ENCODE measurements at places on chromosomes 13 and 19.

DNA sequence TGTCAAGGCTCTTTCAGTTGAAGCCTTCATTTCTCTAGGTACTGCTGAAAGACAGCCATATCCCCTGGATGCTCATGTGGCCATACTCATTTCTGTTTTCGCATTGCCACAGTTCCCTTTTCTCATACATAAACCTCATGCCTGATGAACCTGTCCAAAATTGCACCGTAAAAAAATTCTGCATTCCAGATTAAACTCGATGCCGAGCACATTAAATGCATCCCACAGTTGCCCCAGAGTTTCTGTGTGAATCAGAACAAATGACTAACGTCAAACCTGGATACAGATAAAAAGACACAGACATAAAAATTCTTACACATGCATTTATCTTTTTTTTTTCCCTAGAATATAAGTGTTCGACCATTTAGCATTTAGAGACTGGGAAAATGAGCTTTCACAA lies 288.2 kb downstream of the COG6 start:
- no peak for DNase-seq

GRCh38 chr13:109476001-109476400 lies 310.4 kb downstream of the IRS2 start:
- DNase-seq: no peak

GRCh38 chr19:49951806-49952478 lies 9.0 kb downstream of the SIGLEC11 start:
- no peak for DNase-seq

DNA sequence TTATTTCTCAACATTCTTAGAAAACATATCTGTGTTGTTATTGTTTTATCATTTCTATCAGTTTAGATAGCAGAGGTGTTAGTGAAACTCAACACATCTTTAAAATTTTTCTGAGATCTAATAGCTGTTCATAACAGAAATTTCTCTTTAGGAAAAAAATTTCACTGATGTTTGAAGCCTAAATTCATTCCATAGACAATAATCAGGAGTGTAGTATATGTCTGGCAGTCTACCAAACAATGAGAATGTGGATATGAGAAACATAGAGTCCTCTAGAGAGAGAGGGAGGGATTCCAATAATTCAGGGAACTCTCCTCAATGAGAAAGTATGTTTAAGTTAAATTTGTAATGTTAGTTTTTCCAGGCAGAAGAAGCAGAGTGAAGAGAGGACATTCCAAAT lies 118.2 kb upstream of the EDNRB start:
- DNase-seq: no peak

DNA sequence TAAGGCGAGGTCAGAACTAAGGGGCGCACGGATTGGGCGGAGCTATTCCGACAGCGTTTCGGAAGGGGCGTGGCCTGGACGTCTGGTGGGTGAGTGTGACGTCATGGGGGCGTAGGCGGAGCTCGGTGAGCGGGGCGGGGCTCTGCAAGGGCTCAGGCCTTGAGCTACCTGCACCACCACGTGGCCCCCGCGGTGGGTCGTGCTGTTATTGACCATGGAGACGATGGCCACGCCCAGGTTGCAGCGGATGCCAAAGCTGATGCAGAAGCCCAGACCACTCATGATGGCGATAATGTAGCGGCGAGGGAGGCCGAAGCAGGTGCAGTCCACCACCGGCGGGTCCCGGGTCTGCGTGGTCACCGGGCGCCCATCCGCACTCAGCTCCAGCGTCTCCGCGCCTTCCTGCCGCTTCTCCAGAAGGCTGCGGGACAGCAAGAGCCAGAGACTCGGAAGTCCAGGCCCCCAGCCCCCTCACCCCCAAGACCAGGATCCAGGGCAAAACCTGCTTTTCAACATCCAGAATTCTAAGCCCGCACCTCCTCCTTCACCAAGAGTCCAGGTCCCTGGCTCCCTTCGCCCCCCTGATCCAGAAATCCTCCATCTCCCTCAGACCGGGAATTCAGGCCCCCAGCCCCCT lies 4.8 kb downstream of the SLC17A7 start:
- DNase-seq: no peak

- DNase-seq: no peak
Measured at GRCh38 chr19:34181111-34181864, 9.0 kb downstream of the LSM14A start.

GRCh38 chr19:6425732-6426620 lies 1.4 kb upstream of the KHSRP start:
- no peak for DNase-seq

DNA sequence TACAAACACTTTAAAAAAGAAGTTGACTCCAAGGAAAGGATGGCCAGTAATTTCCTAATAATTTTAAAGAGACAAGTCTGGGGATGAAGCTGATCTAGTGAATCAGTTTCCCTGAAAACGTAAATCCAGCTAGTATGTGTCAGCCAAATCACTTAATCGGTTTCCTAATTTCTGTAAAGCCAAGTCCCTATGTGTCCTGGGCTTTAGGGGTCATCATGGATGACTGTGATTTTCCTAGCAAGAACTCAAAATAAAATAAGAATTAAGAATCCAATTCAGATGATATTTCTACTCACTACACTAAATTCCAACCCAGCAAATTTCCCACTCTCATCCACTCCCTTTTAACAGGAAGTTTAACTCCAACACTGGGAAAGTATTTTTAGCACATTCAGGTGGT lies 35.9 kb downstream of the ELF1 start:
- DNase-seq: no peak

DNA sequence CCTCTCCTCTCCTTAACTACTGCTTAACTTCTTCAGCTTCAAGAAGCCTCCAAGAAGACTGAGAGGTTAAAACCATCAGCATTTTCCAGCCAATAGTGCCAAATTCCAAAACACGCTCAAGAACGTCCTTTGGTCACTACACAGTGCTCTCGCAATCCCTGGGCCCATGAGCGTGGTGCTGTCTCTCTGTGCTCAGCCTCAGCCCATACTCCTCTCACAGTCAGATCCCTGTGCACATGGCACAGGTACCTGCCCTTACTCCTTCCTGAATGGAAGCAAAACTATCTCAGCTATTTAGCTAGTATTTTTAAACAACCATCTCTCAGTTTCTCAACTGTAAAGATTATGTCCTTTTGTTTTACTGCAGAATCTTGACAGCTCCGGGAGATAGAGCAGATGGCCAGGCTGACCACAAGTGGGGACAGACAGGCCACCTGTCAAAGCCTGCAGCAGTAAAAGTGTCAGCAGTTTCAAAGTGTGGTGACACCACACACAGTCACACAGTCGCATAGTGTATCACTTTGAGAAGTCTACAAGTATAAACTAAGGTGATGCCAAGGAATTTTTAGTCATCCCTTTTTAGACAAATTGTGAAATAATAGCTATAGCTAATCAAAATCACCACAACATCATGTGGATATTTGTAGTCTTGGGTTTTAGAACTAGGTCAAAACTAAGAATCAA lies 35.7 kb downstream of the DZIP1 start:
- no peak for DNase-seq

GRCh38 chr13:51311231-51311630 lies 28.3 kb upstream of the SERPINE3 start:
- no peak for DNase-seq

- no peak for DNase-seq
Measured at GRCh38 chr13:106186366-106187030, 349.0 kb downstream of the EFNB2 start.

DNA sequence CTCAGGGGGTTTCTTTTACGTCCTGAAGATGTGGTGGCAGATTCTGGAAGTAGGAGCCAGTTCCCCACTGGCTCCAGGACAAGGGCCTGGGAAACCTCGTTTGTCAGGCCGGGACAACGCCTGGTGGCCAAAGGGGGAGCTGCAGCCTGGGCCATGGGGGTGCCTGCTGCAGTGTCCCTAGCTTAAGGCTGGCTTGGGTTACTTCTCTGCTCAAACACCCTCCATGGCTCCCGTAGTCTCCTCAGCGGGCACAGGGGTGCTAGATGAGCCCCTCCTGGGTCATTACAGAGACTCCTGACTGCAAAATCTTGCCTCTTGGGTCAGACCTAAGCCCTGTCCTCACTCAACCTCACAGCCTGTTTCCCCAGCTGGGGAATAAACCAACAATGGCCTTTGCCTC lies 14.7 kb downstream of the CILP2 start:
- no peak for DNase-seq

GRCh38 chr13:113791761-113792160 lies 32.7 kb downstream of the TMEM255B start:
- DNase-seq: no peak

- no peak for DNase-seq
Measured at GRCh38 chr13:107252428-107252827, 684.5 kb upstream of the ARGLU1 start.

DNA sequence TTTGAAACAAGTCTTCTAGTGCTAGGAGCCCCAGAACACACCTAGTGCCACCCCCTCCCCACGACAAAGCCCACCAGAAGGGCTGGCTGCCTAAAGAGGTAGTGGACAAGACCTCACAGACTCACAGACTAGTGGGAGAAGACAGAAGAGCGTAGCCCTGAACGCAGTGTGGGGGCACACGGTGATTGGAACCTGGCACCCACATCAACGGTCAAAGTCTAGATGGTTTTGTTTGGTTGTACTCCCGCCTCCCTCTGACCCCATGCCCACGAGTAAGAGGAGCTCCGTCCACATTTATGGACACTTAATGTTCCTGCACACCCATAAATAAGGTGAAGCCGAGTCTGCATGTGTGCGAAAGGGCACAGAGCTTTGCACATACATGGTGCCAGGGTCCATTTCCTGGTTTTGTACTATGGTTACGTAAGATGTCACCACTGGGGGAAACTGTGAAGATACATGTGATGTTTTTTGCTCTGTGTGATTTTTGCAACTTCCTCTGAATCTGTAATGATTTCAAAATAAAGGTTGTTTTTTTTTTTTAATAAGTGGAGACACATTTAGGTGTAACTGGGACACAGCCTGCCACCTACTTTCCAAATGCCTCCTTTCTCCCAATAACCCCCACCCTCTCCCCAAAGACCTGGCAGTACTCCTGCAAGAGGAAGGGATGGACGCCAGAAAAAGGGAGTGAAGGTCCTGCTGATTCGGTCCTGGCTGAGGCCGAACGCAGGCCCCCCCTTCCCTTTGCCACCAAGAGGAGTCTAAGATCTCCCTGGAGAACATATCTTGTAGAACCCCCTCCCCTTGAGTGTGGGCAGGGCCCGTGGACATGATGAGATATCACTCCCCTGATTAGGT lies 72.8 kb downstream of the GNG7 start:
- DNase-seq: no peak

GRCh38 chr13:50453188-50453587 lies 390.3 kb downstream of the DLEU7 start:
- DNase-seq: no peak

DNA sequence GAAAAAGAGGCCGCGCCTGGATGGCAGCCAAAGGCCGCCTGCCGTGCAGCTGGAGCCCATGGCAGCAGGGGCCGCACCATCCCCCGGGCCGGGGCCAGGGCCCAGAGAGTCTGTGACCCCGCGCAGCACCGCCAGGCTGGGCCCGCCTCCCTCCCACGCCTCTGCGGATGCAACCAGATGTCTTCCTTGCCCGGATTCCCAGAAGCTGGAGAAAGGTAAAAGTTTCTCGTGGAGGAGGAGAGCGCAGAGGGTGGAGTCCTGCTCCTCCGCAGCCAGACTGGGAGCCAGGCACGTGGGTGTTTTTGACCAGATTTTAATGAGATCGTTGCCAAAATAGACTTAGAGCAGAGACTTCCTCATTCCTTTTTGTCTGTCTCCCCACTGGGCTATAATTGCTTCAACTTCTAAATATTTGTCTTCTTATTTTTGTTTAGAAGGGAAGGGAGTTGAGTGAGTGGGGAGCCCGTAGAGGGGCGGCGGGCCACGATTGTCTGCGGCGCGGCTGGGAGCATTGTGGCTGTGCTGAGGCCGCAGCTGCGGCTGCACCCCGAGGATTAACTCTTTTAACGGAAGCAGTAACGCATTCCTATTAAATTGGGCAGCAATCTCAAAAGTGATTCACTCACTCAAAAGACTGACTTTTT lies 22.8 kb upstream of the NDUFS7 start:
- peak; percentile 44 for DNase-seq

- no peak for DNase-seq
Measured at GRCh38 chr19:43634506-43634871, 5.2 kb downstream of the CADM4 start.

DNA sequence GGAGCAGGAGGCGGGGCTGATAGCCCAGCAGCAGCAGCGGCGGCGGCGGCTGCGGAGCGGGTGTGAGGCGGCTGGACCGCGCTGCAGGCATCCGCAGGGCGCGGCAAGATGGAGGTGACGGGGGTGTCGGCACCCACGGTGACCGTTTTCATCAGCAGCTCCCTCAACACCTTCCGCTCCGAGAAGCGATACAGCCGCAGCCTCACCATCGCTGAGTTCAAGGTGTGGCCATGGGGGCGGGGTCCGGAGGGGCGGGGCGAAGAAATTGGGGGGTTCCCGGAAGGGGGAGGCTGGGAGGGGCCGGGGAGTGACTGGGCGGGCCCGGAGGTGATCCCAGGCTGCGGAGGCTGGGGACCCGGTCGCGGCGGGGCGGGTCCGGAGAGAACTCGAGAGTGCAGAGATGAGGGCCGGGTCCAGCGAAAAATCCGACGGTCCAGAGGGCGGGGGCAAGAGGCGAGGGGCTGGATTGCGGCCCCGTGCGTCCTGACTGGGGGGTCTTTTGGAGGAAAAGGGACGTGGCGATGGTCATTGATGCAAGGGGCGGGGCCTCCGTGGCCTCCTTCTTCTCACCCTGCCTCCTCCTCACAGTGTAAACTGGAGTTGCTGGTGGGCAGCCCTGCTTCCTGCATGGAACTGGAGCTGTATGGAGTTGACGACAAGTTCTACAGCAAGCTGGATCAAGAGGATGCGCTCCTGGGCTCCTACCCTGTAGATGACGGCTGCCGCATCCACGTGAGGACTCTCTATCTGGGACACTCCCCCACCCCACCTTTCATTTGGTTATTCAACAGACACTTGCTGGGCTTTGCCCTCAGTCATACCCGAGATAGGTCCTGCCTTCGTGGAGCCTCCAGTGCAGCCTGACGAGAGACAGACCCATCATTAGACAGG lies at the start of gene TBCB:
Gene TBCB (plus strand): TSS at position 16 of the 891 bp plus-strand sequence. CDS start 93 bp downstream, at position 109.
- no peak for DNase-seq

DNA sequence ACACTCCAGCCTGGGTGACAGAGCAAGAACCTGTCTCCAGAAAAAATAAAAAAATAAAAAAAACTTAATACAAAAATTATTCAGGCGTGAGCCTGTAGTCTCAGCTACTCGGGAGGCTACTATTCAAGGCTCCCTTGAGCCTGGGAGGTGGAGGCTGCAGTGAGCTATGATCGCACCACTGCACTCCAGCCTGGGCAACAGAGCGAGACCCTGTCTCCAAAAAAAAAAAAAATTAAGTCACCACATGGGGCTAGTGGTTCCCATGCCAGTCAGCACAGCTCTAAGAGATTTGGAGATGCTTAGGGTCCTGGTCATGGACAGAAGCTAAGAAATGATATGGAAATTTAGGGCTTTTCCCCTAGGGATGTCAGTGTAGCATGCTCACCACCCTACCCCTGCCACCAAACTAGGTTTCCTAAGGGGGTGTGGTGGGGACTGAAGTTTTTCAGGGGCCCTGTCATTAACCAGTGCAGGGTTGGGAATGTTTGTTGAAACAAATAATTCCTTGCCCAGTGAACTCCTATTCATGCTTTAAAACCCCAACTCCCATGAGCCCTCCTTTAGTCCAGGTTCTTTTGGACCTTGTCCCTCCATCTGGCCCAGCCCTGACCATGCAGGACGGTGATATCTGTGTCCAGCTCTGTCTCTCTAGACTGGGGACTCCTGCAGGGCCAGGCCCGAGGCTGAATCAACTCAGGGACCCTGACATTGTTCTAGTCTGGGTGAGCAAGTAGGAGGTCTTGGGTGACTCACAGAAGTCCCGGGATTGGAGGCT lies 1.8 kb downstream of the FCHO1 start:
- no peak for DNase-seq
